ENCODE measurements at places on chromosomes 4 and X.

GRCh38 chrX:69290292-69290691, 125.0 kb upstream of the PJA1 start:
- no peak for DNase-seq

DNA sequence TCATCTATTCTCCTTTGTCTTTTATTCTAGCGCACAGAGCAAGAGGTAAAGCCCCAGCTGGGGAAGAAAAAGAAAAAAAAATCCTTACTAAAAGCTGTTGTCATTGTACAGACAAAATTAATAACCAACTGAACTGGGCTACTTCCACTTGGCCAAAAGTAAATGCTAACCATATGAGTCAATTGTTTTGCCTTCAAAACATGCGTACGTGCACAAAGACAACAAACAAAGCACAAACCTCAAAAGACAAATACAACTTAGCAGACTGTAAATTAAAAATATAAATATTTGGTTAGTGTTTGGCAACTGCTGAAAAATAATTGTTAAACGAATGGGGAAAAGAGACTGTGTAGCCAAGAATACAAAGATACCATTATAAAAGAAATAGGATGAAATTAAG, 5.9 kb downstream of the EDA2R start:
- DNase-seq, result no peak

DNA sequence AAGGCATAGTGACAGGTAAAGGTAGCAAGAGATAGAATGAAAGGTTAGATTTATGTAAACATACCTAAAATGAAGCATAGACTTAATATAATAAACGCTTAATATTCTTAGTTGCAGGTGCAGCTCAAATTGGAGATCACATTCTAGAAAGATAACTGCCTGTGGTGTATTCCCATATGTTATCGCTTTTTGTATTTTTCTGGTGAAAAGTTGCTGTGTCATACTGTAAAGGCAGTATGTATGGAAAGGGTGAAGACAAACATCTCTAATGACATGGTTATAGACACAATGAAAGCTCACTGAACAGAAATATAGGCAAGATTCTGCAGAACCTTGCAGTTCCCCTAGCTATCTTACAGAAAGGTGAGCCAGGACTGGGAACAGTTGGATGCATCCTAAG, 240.3 kb downstream of the DCLK2 start:
- DNase-seq, result no peak

DNA sequence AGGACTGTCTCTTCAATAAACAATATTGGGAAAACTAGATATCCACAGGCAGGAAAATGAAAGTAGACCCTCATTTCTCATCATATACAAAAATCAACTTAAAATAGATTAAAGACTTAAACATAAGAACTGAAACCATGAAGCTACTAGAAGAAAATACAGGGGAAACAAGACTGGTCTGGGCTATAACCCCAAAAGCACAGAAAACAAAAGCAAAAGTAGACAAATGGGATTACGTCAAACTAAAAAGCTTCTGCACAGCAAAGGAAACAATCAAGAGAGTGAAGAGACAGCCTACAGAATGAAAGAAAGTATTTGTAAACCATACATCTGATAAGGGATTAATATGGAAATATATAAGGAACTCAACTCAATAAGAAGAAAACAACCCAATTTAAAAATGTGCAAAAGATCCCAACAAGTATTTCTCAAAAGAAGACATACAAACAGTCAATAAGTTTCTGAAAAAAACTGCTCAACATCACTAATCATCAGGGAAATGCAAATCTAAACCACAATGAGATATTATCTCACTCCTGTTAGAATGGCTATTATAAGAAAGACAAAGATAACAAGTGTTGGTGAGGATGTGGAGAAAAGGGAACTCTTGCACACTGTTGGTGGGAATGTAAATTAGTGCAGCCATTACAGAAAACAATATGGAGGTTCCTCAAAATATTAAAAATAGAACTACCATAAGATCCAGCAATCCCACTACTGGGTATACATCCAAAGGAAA, 325.3 kb upstream of the RASGEF1B start:
- peak; percentile 3 for DNase-seq

GRCh38 chr4:100082852-100083251, 107.4 kb downstream of the DDIT4L start:
- no peak for DNase-seq

DNA sequence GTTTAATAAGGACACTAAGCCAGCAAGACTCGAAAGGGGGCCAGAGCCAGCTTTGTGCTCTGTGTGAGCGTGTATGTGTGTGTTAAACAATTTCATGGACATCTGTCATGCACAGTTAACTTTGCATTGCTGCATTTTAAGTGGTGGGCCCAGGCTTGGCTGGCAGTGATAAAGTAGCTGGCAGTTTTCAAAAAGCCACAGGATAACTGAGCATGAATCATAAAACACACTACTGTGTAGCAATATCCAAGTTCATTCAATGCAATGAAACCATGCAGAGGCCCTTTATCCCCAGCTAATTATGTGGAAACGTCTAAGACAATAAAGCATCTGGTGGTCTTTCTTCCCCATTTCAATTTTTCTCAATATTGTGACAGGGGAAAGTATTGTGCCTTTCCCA, 132.9 kb downstream of the NKX6-1 start:
- DNase-seq, result no peak

DNA sequence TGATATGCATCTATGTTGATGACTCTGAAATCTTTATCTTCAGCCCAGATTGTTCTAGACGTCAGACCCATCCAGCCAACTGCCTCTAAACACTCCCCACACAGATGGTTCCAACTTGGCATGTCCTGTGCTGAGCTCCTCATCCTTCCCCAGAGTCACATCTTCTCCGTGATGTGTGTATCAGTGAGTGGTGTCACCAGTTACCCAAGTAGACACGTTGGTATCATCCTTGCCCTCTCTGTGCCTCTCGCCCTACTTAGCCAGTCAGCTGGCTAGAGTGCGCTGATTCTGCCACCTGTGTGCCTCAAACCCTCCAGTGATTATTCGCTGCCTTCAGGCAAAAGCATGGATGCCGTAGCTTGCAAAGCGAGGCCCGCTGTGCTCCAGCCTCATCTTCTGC, 18.6 kb downstream of the PRIMPOL start:
- no peak for DNase-seq
